ENCODE measurements at places on chromosomes 7 and 10. TPM values are rescaled to one million over a fixed set of nuclear protein-coding genes. Genes with fewer than 3 reads are reported as not detected.
A peak's percentile ranks its signal among the peaks of the same experiment; 100 is the strongest.

The GTPBP4 gene
- 87.4 TPM for total RNA-seq

The NUTM2E gene
- 0.05 TPM for total RNA-seq

The IFIT2 gene
- 0.44 TPM for total RNA-seq

- no peak for DNase-seq
Measured at GRCh38 chr7:4288791-4289394, 393.2 kb upstream of the FOXK1 start.

The OGDHL gene
- total RNA-seq: not detected

- DNase-seq: no peak
Measured at GRCh38 chr10:23870651-23871610, 338.0 kb upstream of the KIAA1217 start.

GRCh38 chr7:106568680-106569499 lies 92.1 kb downstream of the CCDC71L start:
- DNase-seq: no peak

DNA sequence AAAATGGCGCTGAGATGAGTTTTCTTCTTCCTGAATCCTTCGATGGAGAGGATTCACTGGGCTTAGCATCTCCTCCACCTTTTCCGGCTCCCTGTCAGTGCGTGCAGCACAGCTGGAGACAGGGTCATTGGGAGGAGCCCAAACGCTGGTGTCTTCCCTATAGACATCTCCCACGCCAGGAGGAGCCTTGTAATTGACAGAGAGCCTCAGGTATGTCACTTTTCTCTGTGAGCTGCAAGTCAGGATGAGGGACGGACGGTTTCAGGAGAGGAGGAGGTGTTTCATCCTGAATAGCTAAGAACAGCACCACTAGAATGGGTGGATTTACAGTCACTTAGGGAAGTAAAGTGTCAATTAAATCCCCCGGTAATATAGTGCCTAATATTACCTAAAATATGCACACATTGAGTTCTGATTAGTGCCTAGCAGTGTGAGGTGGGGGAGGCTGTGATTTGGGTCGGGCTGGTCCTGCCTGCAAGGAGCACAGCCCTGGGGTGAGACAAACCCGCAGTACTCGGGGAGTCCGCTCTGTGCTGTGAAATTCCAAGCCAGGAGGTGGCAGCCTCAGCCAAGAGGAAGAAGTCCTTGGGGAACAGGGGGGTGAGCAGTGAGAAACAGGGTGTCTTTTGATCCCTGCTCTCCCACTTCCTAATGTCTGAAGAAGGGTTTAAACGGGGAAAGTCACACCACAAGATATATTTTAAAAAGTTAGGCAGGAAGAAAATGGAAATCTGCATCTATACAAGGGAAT lies 28.2 kb downstream of the IL15RA start:
- peak; percentile 11 for DNase-seq

GRCh38 chr7:11533229-11533820 lies 298.7 kb downstream of the THSD7A start:
- DNase-seq: no peak

- no peak for DNase-seq
Measured at GRCh38 chr10:23918090-23918723, 290.7 kb upstream of the KIAA1217 start.

GRCh38 chr10:58980826-58981415 lies 195.5 kb upstream of the PHYHIPL start:
- DNase-seq: no peak

- no peak for DNase-seq
Measured at GRCh38 chr10:29622382-29622922, 12.3 kb downstream of the SVIL start.

DNA sequence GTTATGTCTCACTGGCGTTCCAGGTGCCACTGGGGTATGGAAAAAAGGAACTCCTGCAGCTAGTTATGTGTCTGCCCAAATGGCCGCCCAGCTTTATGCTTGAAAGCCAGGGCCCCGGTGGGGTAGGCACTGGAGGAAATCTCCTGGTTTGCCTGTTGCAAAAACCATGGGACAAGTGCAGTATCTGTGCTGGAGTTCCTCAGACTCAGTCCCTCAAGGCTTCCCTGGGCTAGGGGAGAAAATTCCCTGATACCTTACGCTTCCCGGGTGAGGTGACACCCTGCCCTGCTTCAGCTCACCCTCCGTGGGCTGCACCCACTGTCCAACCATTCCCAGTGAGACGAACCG lies 90.3 kb upstream of the CDK6 start:
- DNase-seq: no peak

The DPP6 gene
- not detected for total RNA-seq

GRCh38 chr7:32587411-32587948 lies 92.2 kb downstream of the AVL9 start:
- peak; percentile 93 for DNase-seq

The TAS2R5 gene
- not detected for total RNA-seq

DNA sequence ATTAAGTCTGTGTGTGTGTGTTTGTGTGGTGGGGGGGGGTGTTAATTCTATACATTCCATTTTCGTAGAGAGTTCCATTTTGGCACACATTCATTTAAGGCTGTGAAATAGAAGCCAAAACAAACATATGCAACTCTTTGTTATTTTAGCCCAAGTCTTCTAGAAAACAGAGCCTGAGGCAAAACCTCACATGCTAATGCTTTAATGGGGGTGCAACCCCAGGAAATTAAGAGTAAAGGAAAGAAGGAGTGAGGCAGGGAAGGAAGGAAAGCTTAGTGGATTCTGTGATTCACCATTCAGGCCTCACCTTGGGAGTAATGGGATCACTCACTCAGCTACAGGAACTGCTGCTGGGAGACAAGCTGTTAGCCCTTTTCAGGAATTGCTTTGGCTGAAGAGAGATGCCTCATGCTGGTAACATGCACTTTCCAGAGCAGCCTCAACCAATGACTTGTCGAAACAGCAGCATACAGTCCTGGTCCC lies 73.0 kb upstream of the CTTNBP2 start:
- DNase-seq: no peak

DNA sequence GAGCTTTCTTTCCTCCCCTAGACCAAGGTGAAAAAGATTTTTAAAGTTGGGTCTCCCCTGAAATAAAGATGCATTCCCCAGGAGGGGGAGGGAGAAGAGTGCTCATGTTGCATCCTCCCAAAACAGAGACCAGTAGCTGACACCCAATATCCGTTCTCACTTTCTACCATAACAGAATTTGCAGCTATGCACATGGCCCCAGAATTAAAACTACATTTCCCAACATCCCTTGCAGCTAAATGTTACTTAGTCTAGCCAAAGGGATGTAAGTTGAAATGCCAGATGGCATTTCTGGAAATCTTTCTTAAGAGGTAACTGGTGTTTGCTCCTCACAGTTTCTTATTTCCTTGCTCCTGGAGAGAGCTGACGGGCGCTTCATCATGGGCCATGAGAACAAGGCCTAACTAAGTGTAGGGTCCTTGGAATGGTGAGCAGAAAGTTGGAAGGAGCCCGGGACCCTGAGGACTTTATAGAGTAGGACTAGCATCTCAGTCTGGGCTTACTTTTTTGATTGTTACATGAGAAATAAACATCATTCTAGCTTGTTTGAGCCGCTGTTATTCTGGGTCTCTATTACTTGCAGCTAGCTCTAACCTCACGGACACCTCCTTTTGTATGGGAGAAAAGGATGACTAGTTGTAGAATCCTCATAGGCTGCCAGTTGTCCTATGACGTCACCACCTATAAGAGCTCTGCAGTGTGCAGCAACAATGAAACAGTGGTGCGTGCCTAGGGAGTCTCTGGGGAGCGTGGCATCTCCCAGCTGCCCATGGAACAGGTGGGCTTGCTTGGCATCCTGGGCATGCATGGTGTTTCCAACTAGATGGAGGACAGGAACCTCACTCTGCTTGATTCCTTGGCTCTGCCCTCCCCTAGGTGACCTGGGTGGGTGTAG lies 46.1 kb upstream of the EXOC6 start:
- no peak for DNase-seq

GRCh38 chr7:77698042-77698625 lies 1.9 kb downstream of the RSBN1L start:
- DNase-seq: no peak

The UCMA gene
- not detected for total RNA-seq

The GIMAP1 gene
- not detected for total RNA-seq

DNA sequence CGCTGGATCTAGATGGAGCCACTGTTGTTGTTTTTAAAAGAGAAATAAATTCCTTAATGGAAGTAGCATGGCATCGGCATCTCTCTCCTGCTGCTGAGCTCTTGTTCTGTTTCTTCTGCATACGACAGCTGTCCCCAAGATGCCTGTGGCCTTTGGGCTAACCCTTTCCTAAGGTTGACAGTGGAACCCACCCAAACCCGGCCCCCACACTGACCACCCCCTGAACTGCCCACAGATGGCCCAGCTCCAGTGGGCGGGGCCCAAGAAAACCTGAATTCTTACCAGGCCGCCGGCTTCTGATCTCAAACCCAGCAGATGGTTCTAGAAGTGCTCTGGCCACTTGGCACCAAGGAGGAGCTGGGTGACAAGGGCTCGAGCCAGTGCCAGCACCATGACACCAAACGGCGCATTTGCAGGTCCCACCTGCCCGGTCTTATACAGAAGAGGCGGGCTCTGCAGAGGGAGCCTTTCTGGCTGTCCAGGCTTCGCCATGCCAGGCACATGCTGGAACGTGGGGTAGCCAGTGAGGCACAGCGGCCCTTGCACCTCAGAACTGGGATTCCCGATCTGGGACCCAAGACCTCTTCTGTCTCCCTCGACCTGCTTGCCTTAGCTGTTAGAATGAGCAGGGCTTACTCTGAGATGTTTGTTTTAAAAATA lies 82.7 kb downstream of the RGS10 start:
- DNase-seq: no peak

The CYP2W1 gene
- not detected for total RNA-seq

- no peak for DNase-seq
Measured at GRCh38 chr7:150756166-150756565, 18.9 kb downstream of the GIMAP5 start.

GRCh38 chr7:147524726-147525250 lies 1065.8 kb upstream of the C7orf33 start:
- no peak for DNase-seq

DNA sequence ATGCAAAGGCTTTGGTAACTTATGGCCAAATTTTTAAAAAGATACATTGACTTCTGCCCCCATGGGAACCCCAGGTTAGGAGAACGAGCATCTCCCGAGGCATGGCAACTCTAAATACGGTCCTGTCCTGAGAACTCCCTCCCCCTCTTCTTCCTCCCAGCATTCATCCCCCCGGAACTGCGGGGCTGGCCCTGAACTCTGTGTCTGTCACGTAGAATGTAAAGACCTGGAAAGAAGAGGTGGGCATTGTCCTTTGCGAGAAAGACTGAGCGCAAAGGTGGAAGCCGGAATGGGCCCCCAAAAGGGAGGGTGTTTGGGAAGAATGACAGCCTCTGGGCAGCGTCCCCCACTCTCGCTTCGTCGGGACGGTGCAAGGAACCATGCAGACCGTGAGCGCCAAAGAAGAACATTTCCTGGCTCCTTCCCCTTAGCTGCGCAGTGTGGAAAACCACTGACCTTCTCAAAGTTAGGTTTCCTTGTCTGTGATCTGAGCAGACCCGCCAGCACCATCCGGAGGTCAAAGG lies 21.0 kb downstream of the SHH start:
- DNase-seq: no peak

GRCh38 chr10:53808677-53809372 lies 992.2 kb downstream of the PCDH15 start:
- no peak for DNase-seq

DNA sequence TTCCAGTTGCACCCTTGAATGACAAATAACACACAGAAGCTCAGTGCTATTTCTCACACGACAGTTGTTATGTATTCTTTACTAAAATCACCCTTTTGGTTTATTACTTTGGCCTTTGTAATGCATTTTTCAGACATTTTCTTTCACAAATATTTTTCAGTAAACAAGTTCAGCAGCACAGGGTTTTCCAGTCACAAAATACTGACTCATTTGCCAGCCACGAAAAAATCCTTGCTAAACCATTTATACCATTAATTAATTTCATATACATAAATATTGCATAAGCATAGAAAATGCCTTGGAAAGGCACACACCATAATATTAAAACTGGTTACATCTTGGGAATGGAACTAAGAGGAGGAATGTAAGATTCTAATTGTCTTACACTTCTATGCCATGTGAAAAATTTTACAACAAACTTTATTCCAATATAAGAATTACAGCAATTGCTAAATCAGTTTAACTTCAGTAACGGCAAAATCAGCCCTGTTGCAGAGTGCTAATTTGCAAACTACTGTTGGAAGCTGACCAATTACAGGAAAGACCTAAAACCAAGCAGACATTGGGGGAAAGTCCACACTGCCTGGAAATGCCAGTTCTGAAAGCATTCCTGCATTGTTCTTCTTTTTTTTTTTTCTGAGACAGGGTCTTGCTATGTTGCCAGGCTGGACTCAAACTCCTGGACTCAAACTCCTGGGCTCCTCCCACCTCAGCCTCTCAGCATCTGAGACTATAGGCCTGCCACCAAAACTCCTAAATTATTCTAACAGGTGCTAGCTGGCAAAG lies 31.6 kb upstream of the PBLD start:
- DNase-seq: no peak

The RBP3 gene
- total RNA-seq: not detected

DNA sequence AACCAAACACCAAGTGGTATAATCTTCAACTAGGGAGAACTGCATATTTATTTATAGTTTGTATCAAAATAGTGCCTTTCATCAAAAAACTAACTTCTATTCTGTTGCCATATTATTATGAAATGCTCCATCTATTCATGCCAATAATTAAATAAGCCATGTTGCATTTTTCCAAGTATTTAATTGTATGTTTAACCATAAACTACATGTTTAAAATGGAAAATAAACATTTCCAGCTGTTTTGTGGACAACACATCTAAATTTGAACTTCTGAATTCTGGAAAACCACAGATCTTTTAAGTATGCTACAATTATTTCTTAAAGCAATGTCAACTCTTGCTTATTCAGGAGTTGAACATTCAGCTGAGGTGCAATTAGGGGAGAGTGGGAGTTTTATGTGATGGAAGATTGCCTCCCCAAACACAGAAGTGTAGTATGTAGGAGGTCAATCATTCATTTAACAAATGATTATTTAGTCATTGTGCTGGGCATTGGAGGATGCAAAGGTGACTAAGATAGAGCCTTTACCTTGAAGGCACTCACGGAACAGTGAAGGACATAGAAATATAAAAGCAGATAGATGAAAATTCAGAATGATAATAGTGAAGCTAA lies 80.7 kb upstream of the PPP1R3C start:
- DNase-seq: no peak

DNA sequence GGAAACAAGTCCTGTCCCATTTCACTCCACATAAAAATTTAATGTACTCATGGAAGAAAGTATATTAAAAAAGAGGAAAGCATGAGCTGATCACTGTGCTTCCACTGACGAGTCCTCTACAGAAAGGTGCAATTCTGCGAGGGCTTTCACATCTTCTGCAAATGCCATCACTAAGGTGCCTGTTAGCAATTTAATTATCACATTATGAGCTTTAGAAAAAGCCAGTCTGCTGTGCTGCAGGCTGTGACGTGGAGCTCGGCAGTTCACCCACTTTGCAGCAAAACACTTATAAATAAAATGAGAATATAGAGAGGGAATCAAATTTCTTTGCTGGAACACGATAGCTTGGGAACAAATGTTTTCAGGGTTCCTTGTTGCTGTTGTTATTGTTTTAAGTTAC lies 22.5 kb upstream of the NEUROD6 start:
- DNase-seq: no peak
